ENCODE measurements at places on chromosomes 3 and 15.

GRCh38 chr3:64454179-64454578 lies 228.9 kb upstream of the PRICKLE2 start:
- no peak overlapping the region for H3K27ac ChIP-seq
- no peaks in the 10 kb centered on the region for H3K27me3 ChIP-seq
- no peak overlapping the region for H3K4me3 ChIP-seq
- H3K36me3 ChIP-seq: no peaks in the 10 kb centered on the region
- DNase-seq: no peak

- H3K27me3 ChIP-seq: no peaks in the 10 kb centered on the region
- no peak overlapping the region for H3K27ac ChIP-seq
- H3K4me1 ChIP-seq: peaks cover 19% of the 10 kb centered on the region
- no peak overlapping the region for H3K4me3 ChIP-seq
Measured at GRCh38 chr3:190537146-190537545, 23.3 kb downstream of the IL1RAP start.

DNA sequence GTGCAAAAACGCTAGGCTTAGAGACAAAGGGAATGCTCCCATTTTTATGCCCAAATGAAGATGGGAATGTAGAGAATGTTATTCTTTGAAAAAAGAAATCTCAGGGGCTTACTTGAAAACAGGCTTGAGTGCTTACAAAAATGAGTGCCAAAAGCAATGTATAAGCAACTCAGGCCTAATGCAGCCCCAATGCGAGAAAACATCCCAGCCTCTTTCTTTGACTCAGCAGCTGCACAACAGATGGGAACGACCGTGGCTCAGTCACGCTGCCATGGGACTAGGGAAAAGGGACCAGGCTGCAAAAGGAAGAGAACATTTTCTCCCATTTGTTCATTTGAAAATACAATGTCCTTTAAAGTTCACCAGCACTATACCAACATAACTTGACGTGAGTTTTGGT lies 246.4 kb upstream of the LRIG1 start:
- H3K27me3 ChIP-seq: peaks cover 29% of the 10 kb centered on the region
- H3K36me3 ChIP-seq: no peaks in the 10 kb centered on the region
- no peak overlapping the region for H3K4me3 ChIP-seq
- H3K4me1 ChIP-seq: no peaks in the 10 kb centered on the region
- no peak for DNase-seq

DNA sequence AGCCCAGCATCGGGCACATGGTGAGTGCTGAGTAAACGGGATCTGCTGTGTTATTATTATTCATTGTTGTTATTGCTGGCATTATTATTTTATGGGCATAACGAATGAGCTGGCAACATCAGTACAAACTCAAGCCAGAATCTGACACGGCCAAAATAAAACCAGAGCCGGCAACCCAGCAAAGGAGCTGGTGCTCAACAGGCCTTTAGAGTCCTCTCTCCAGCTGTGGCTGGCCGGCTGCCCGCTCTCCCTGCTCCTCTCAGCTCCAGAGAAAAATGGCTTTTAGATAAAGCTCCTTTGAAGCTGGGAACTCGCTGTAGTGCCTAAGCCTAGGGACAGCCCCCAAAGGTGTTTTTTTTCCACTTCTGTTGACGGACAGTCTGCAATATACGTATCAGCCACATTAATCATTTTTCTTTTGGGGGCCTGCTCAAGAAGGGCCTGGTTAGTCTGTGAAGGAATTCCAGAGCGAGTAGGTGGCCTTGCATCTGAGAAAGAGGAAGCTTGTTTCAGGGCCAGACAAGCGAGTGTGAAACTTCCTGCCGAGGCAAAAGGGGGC lies 193.9 kb upstream of the UBE2E1 start:
- peaks cover 6% of the 10 kb centered on the region for H3K27me3 ChIP-seq
- peaks cover 3% of the 10 kb centered on the region for H3K4me1 ChIP-seq
- no peak overlapping the region for H3K27ac ChIP-seq

GRCh38 chr3:9951962-9952805 lies at the start of gene PRRT3:
Gene PRRT3, minus strand, starts transcription at chr3:9952408. Its CDS starts 2,293 bp downstream, at chr3:9950115.
- H3K36me3 ChIP-seq: peaks cover 11% of the 10 kb centered on the region
- peak; percentile 49 for DNase-seq
- peak within 1 kb of the TSS; percentile 67 for H3K27ac ChIP-seq
- H3K27me3 ChIP-seq: no peaks in the 10 kb centered on the region

DNA sequence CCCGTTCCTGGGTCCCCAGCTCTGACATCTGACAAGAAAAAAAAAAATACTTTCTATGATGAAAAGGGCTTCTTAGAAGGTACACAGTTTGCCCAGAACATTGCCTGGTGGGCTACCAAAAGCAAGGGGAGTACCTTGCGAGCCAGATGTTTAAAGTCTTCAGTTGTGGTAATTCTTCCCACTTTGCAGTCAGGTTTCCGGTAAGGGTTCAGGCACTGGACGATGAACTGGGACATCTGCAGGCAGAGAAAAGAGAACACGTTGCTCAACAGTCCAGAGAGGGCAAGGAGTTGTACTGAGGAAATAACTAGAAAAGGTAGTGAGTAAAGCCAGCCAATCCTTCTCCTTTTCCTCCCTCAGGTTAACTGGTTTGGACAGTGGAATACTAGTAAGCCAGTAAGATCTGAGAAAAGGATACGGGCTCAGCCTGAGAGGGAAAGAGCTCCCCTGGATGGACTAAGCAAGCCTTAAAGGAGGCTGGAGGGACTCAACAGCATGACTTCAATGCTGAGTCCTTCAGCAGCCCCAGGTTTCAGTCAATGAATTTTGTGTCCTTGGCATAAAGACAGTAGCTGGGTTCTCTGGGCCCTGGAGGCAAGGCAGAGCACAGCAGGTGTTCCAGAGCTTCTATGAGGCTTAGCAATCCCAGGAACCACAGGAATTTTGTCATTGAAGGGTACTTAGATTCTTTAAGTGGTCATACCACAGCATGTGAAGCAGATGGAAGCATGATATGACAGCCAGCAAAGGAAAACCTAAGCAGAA lies 38.2 kb downstream of the NBEAL2 start:
- H3K4me3 ChIP-seq: no peak overlapping the region
- DNase-seq: no peak
- H3K4me1 ChIP-seq: peaks cover 41% of the 10 kb centered on the region
- peaks cover 41% of the 10 kb centered on the region for H3K36me3 ChIP-seq

DNA sequence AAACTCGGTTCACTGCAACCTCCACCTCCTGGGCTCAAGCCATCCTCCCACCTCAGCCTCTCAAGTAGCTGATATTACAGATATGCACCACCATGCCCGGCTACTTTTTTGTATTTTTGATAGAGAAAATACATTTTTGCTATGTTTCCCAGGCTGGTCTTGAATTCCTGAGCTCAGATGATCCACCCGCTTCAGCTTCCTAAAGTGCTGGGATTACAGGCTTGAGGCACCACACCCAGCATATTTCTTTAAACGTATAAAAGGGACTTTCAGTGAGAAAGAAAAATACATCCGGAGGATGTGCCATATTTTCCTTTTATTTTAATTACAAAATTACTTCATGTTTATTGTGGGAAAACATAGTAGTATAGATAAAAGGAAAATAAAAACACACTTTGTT lies 55.2 kb downstream of the RPL39L start:
- H3K27ac ChIP-seq: no peak overlapping the region
- peaks cover 8% of the 10 kb centered on the region for H3K4me1 ChIP-seq
- no peaks in the 10 kb centered on the region for H3K27me3 ChIP-seq
- H3K36me3 ChIP-seq: peaks cover 7% of the 10 kb centered on the region

DNA sequence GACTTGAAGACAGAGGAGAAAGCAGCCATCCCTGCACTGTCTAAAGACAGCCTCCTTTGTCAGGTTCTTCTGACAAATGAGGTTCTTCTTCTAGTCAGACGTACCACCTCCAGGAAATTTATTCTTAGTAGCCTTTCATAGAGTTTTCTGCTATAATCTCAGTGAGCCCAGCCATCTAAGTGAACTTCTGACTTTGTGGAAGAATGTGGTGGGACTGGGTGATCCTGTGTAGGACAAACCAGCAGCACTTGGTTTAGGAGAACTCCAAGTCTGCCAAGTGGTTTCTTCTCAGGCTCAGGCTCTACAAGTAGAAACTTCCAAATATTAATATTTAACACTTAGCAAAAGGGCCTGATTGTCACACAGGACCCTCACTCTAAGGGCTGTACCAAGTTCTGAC lies 52.1 kb downstream of the TIPARP start:
- no peak overlapping the region for H3K27ac ChIP-seq
- DNase-seq: no peak
- no peaks in the 10 kb centered on the region for H3K4me1 ChIP-seq

DNA sequence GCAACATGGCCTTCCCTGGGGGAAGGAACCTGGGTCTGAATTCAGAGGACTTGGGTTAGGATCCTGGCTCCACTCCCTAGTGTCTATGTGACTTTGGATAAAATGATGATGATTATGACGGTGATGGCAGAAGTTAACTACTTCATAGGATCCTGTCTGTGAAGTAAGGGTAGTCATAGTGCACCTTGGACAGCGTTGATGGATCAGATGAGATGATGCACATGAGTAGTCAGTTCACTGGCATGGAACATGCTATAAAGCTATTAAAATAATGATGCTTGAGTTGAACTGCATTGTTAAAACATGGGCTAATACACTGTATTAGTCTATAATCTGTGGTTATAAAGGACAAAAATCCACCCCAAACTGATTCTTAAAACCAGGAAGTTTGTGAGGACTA lies 62.0 kb downstream of the EEFSEC start:
- H3K4me3 ChIP-seq: no peak overlapping the region
- DNase-seq: no peak
- H3K4me1 ChIP-seq: peaks cover 25% of the 10 kb centered on the region
- no peak overlapping the region for H3K27ac ChIP-seq

- H3K4me1 ChIP-seq: peaks cover 14% of the 10 kb centered on the region
- DNase-seq: no peak
- H3K4me3 ChIP-seq: no peak overlapping the region
- no peak overlapping the region for H3K27ac ChIP-seq
- H3K27me3 ChIP-seq: no peaks in the 10 kb centered on the region
Measured at GRCh38 chr3:8573342-8573926, 71.2 kb downstream of the SSUH2 start.
